ENCODE measurements at places on chromosomes 7 and 10. TPM values are rescaled to one million over a fixed set of nuclear protein-coding genes. Genes with fewer than 3 reads are reported as not detected.

Gene HTR7
- 9.9 TPM for total RNA-seq

Gene EPHB6
- 25.3 TPM for total RNA-seq

Gene FMC1
- total RNA-seq: 11.4 TPM

Gene LOXL4
- 15.4 TPM for total RNA-seq

Gene NPTX2
- 99.9 TPM for total RNA-seq

Gene PAX4
- not detected for total RNA-seq

Gene SPDYE2
- total RNA-seq: not detected

Gene PRR15
- total RNA-seq: 2.5 TPM

Gene TUBAL3
- not detected for total RNA-seq

Gene NYAP1
- total RNA-seq: 0.92 TPM

GRCh38 chr7:121288894-121289293 is 39.9 kb upstream of the WNT16 start:
- DNase-seq: no peak

GRCh38 chr7:67917437-67917755 is 920.8 kb downstream of the TYW1 start:
- DNase-seq: no peak

DNA sequence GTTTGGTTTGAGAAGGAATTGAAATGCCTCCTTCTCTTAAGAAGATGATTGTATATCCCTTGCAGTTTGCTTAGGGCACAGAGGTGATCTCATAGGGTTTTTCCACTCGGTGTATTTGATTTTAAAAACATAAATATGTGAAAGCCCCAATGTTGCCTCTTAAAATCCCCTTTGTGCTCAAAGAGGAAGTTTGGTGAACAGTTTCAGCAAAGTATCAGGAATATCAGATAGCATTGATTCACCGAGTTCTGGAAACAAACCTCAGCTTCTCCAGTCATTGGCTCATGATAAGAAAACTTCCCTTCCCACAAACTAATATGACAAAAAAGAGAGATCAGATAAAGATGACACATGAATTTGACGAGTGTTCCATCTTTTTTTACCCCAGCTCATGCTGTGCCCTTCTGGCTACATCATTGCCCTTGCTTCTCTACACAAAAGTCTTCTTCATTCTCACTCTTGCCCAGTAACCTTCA is 20.1 kb upstream of the SMNDC1 start:
- DNase-seq: no peak

DNA sequence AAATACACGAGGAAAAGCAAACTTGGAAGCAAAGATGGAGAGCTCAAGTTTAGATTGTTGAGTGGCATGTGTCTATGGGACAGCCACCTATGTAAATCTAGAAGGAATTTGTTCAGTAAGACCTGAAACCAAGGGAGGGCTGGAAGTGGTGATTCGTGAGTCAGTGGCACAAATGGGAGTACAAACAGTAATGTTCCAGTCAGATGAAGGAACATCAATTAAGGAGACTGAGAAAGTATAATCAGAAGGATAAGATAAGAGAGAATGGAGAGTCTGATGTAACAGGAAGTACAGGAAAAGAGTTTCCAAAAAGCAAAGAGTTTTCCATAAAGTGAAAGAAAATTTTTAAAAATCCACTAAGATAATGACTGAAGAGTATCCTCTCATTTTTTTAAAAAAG is 544.2 kb downstream of the KIF20B start:
- no peak for DNase-seq

GRCh38 chr7:123961771-123962170 is 36.7 kb downstream of the SPAM1 start:
- no peak for DNase-seq

DNA sequence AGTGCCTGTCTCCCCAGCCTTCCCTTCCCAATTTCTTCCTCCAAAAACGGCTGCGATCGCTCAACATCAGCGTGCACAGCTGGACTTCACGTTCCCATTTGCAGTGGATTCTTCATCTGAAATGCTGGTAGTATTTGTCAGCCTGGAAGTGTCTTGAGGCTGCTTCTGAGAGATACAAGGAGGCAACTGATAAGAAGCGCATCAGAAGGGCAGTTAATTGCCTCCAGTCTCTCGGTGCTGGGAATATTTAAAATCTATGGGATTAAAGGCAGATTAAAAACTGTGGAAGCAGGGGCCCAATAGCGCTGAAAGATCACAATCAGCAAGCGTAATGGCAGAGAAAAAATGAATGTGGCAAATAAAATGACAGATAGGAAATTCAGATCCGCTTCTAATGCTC is 450.0 kb downstream of the GATA3 start:
- DNase-seq: no peak

- no peak for DNase-seq
Measured at GRCh38 chr10:113718969-113719822, 32.3 kb upstream of the PLEKHS1 start.

- DNase-seq: no peak
Measured at GRCh38 chr7:124800386-124800785, 34.8 kb upstream of the GPR37 start.

DNA sequence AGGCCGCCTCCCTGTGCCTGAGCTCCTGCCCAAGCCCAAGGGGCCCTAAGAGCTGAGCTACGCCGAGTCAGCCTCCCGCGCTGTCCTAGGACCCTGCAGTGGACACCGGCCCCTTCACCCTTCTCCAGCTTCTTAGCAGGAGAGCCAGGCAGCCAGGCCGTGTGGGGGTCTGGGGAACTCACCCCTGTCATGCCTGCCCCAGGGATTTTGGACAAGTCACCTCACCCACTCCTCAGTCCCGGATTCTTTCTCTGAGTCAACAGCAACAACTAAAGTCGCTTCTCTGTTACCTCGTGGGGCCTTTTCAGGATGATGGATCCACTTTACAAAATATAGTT is 79.3 kb downstream of the MKI67 start:
- no peak for DNase-seq

GRCh38 chr10:124217906-124218804 is 124.8 kb upstream of the CHST15 start:
- DNase-seq: no peak

GRCh38 chr7:1106063-1106792 is 18.3 kb downstream of the GPER1 start:
- no peak for DNase-seq

GRCh38 chr7:108403597-108404217 is 52.5 kb downstream of the NRCAM start:
- no peak for DNase-seq

DNA sequence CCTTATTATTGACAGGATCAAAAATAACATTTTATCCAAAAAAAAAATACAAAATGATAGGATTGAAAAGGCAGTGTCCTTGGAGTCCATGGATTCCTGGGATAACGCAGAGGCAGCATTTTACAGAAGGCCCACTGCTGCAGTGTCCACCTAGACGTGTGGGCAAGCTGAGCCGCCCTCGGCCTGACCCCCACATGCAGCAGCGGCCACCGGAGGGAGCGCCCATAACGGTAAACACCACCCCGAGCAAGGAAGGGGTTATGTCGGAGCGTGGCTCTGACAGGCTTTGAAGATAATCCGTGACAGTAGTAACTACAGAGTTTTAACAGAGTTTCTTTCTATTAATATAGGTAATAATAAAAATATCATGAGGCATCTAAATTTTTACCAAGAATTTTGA is 45.3 kb upstream of the PITRM1 start:
- no peak for DNase-seq

DNA sequence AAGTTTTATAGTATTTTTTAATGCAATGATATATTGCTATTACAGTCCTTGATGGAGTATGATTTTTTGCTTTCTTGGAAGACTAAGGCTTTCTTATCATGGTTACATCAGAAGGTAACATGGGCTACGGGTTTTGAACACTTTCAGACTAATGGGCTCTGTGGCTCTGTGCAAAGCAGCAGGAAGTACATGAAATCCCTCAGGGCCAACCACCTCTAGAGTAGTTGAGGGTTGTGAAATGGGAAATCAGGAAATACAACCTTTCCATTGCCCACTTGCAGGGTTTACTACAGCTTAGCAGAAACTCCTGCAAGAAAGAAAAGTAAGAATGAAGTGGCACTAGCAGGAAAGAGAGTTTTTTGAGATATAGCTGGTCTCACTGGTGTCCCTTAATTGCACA is 853.5 kb downstream of the KCNMA1 start:
- DNase-seq: no peak

GRCh38 chr10:68334672-68335467 is 2.1 kb upstream of the PBLD start:
- DNase-seq: no peak

- no peak for DNase-seq
Measured at GRCh38 chr7:1812509-1813393, 142.7 kb downstream of the ELFN1 start.

DNA sequence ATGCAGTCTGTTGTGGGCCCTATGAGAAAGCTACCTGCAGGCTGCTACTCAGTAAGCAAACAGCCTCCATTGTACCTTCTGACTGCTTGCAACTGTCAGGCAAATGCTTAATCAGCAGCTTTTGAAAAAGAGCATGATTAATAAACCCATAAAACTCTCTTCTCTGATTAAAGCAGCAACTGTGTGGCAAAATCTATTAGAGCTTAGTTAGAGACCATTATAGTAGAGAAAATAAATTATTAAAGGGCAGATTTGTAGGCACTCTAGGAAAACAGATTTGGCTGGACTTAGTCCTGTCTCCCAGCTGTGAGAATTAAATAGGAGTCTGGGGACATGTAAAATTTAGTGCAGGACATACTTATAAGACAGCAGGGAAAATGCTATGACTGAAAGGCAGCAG is 132.5 kb upstream of the WNT16 start:
- no peak for DNase-seq

- DNase-seq: no peak
Measured at GRCh38 chr7:95921543-95921942, 149.2 kb downstream of the DYNC1I1 start.

- DNase-seq: no peak
Measured at GRCh38 chr7:44894888-44895580, 9.7 kb upstream of the PURB start.

DNA sequence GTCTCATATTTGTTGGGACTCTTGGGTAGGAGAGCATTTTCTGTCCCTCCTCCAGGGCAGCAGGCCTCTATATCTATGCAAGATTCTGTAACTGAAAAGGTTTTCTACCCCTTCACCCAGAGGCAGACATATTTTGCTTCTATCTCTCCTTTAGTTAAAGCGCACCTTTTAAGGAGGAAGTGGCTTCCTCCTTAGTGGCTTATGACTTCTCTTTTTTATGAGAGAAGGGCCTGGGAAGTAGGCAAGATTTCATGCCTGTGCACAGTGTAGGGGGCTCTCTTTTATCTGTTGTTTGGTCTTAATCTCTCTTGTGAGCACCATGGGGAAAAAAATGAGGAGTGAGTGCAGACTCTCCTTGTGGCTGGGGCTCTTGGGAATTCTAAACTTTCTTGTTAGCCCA is 122.1 kb downstream of the LRMDA start:
- DNase-seq: no peak

- no peak for DNase-seq
Measured at GRCh38 chr7:107045980-107046379, 1.5 kb downstream of the PRKAR2B start.

GRCh38 chr7:127741764-127742375 is 89.9 kb downstream of the SND1 start:
- no peak for DNase-seq

DNA sequence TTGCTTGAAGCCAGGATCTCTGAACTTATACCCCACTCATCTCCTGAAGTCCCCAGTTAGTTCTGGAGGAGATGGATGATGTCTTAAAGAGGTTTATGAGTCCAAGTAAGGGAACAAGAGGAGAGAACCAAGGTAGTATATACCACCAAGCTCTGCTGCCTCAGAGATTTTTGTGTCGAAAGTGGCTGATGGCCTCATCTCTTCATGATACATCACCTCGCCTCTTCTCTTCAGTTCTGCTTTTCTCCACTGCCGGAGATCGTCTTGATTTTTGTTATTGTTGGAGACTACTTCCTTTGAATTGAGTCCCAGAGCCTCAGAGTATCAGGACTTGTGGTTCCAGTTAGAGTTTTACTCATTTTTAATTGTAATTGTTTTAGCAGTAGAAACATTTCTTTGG is 1.9 kb downstream of the VTI1A start:
- DNase-seq: no peak

GRCh38 chr7:28130277-28130676 is 50.3 kb downstream of the JAZF1 start:
- no peak for DNase-seq

Measured in thoracic aorta (tissue), 2 donors.